Osteoblast (primary cell): ENCODE measurements at places on chromosomes 16 and 17.

GRCh38 chr16:86844695-86845094 lies 266.3 kb downstream of the FOXL1 start:
- H3K4me1 ChIP-seq = no peaks in the 10 kb centered on the region
- no peak for DNase-seq

- peak; percentile 71 for DNase-seq
- H3K4me1 ChIP-seq = peaks cover 6% of the 10 kb centered on the region
- H3K27ac ChIP-seq = no peak overlapping the region
- H3K36me3 ChIP-seq = no peaks in the 10 kb centered on the region
Observed at GRCh38 chr16:68116256-68116867, 31.2 kb downstream of the NFATC3 start.

DNA sequence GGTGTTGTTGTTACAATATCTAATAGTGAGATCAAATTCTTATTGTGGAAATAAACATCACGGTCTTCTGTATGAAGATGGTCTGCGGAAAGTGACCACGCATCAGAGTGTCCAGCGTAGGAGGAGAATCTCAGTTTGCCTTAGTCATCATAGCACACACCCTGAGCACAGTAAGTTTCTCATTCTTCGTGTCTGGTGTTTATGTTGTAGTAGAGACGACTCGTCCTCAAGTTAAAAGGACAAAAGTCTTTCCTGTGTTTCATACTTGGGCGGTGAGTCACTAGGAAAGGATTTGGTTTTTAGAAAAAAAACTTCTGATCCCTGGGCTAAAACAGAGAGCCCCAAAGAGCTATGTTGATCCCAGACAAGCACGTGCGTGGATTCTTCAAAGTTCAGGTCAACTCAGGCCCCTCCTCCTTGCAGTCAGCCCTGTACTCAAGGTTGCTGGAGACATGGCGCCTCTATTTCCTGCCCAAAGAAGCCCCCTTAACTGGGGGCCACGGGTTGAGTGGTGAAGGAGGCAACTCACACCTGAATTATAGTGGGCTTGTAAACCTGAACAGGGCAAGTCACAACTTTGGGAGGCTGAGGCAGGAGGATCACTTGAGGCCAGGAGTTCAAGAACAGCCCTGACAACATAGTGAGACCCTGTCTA lies 170.4 kb downstream of the ZFHX3 start:
- no peaks in the 10 kb centered on the region for H3K36me3 ChIP-seq
- peak; percentile 92 for DNase-seq
- H3K27me3 ChIP-seq = no peaks in the 10 kb centered on the region
- peak overlapping the region; percentile 95 for H3K27ac ChIP-seq
- peaks cover 40% of the 10 kb centered on the region for H3K4me1 ChIP-seq
- peak overlapping the region; percentile 24 for H3K4me3 ChIP-seq

- no peak overlapping the region for H3K4me3 ChIP-seq
- no peak overlapping the region for H3K27ac ChIP-seq
- DNase-seq = no peak
Observed at GRCh38 chr17:35041390-35041789, 22.1 kb downstream of the RFFL start.
